ENCODE measurements at places on chromosomes 13 and 19. TPM values are rescaled to one million over a fixed set of nuclear protein-coding genes. Genes with fewer than 3 reads are reported as not detected.
A peak's percentile ranks its signal among the peaks of the same experiment; 100 is the strongest.

DNA sequence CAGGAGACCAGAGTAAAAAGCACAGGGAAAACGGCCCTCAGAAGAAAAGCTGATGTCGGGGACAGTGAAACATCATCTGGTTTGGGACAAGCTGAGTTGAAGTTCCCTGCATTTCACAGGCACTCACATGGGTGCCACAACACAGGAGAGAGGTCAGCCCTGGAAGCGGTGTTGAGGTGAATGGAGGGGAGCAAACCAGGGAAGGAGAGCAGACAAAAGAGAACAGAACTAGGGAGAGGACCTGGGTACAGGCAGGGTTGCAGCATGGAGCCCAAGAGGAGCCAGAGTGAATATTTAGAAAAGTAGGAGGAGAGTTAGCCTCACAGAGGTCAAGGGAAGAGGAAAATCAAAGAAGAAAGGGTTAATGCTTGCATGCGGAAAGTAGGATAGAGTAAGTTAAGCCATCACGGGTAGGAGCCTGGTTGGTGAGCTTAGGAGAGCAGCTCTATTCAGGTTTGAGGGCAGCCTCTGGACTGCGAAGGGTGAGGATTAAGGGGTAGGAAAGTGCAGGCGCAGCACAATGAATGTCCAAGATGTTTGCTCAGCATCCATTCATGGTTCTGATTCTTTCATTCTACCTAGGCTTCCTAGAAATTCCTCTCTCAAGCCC, 15.5 kb downstream of the FAM216B start:
- no peaks in the 10 kb centered on the region for H3K36me3 ChIP-seq
- H3K27me3 ChIP-seq = peaks cover 23% of the 10 kb centered on the region
- no peaks in the 10 kb centered on the region for H3K4me1 ChIP-seq
- no peak for DNase-seq

DNA sequence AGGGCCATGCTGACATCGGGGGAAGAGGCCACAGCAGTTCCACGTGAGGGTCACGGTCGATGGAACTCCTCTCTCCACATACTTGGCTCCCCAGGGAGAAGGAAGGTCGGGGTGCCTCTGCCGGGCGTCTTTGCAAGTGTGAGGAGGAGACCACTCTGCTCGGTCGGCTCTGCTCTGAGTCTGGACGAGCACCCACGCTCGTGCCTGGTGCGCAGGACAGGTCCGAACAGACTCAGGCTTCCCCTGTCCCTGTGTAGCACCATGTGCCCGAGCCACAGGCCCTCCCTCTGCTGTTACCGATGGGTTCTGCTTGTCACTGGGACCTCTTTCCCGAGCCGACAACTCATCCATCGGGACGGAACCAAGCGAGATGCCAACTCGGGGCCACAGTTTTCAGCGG, 35.1 kb downstream of the TMEM255B start:
- no peak overlapping the region for H3K27ac ChIP-seq
- no peak overlapping the region for H3K4me3 ChIP-seq
- H3K36me3 ChIP-seq = no peaks in the 10 kb centered on the region
- H3K4me1 ChIP-seq = no peaks in the 10 kb centered on the region

DNA sequence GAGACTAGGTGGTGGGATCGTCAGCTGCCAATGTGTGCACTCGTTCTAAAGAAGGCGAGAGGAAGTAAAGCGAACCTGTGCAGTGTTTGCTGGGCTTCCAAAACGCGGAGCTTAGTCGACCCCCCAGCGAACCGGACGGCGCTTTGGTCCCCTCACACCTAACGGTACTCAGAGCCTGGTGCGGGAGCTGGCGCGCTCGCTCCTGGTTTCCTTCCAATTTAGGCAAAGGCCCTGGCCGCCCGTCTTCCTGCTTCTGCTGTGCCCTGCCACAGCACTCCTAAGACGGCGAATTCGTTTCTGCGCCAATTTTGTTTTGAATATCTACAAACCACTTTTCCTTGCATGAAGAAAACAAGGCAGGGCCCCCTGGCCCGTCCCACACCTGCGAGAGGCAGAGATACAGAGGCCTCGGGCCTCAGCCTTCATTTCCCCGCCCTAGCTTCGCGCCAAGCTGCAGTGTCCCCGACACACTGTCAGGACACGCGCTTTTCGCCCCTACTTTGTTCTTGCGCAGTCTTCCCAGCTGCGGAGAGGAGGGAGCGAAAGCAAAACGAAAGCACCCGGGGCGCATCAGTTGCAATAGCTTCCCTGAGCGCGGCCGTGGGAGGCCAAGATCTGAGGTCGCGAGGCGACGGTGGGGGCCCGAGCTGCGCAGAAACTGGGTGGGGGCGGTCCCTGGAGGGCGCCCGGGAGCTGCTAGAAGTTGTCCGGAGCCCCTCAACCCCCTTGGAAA, 111.9 kb downstream of the KCNRG start:
- peaks cover 59% of the 10 kb centered on the region for H3K4me1 ChIP-seq
- DNase-seq = peak; percentile 86
- peaks cover 24% of the 10 kb centered on the region for H3K27me3 ChIP-seq
- H3K4me3 ChIP-seq = peak overlapping the region; percentile 84

DNA sequence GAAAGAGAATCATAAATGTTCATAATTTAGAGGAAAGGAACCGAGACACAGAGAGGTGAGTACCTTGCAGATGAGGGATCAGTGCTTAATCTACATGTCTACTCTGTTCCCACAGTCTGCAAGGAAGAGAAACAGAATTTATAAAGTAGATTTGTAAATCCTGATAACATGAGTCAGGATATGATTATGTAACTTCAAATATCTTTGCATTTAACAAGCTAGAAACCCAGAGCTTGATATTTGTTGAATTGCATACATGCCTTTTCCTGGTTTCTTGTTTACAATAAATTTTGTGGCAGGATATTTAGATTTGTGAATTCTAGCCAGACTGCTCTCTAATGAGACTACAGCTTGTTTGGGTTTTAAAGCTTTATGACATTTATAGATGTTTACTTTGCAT, 219.2 kb downstream of the ENOX1 start:
- peaks cover 21% of the 10 kb centered on the region for H3K27me3 ChIP-seq
- DNase-seq = no peak
- H3K4me3 ChIP-seq = no peak overlapping the region
- no peaks in the 10 kb centered on the region for H3K36me3 ChIP-seq
- H3K27ac ChIP-seq = no peak overlapping the region

GRCh38 chr19:13978351-13979243, 26.3 kb downstream of the DCAF15 start:
- H3K4me1 ChIP-seq = peaks cover 12% of the 10 kb centered on the region
- DNase-seq = no peak
- H3K36me3 ChIP-seq = peaks cover 17% of the 10 kb centered on the region
- H3K27ac ChIP-seq = no peak overlapping the region
- H3K27me3 ChIP-seq = no peaks in the 10 kb centered on the region

Gene ELANE
- total RNA-seq = not detected

- peak within 1 kb of the TSS; percentile 79 for H3K4me3 ChIP-seq
- DNase-seq = peak; percentile 63
- H3K4me1 ChIP-seq = peaks cover 3% of the 10 kb centered on the region
- H3K27ac ChIP-seq = no peak within 1 kb of the TSS
- peaks cover 8% of the 10 kb centered on the region for H3K36me3 ChIP-seq
Observed at GRCh38 chr19:44051650-44052402, at the start of gene ZNF223. TSS of gene ZNF223 (plus strand) at chr19:44052036. CDS start at chr19:44055177, 3,141 bp downstream.

Gene MARCHF2
- 7.9 TPM for total RNA-seq

- H3K36me3 ChIP-seq = peaks cover 33% of the 10 kb centered on the region
- H3K27me3 ChIP-seq = peaks cover 5% of the 10 kb centered on the region
- H3K4me3 ChIP-seq = peak overlapping the region; percentile 100
- H3K27ac ChIP-seq = peak overlapping the region; percentile 100
Observed at GRCh38 chr13:41061914-41062837, 867 bp downstream of the WBP4 start.

Gene SLC1A6
- total RNA-seq = not detected

GRCh38 chr13:36850790-36851438, 31.9 kb downstream of the RFXAP start:
- no peak overlapping the region for H3K4me3 ChIP-seq
- no peaks in the 10 kb centered on the region for H3K36me3 ChIP-seq
- no peak overlapping the region for H3K27ac ChIP-seq
- H3K4me1 ChIP-seq = no peaks in the 10 kb centered on the region

Gene PLIN5
- not detected for total RNA-seq

Gene PSG5
- not detected for total RNA-seq

- no peaks in the 10 kb centered on the region for H3K27me3 ChIP-seq
- H3K27ac ChIP-seq = peak overlapping the region; percentile 96
- peak overlapping the region; percentile 46 for H3K4me3 ChIP-seq
- peak; percentile 57 for DNase-seq
- H3K36me3 ChIP-seq = no peaks in the 10 kb centered on the region
- peaks cover 32% of the 10 kb centered on the region for H3K4me1 ChIP-seq
Observed at GRCh38 chr13:39095500-39095899, 57.2 kb downstream of the NHLRC3 start.

Gene CCL25
- total RNA-seq = not detected

GRCh38 chr13:83876546-83876945, 5.7 kb downstream of the SLITRK1 start:
- DNase-seq = no peak
- no peak overlapping the region for H3K27ac ChIP-seq
- no peaks in the 10 kb centered on the region for H3K36me3 ChIP-seq
- peaks cover 29% of the 10 kb centered on the region for H3K27me3 ChIP-seq
- peaks cover 9% of the 10 kb centered on the region for H3K4me1 ChIP-seq

- H3K4me3 ChIP-seq = no peak overlapping the region
- no peak for DNase-seq
- H3K27ac ChIP-seq = no peak overlapping the region
Observed at GRCh38 chr19:48897181-48897580, 1.4 kb downstream of the TULP2 start.

GRCh38 chr19:33860312-33861090, 63.8 kb downstream of the KCTD15 start:
- H3K4me3 ChIP-seq = no peak overlapping the region
- DNase-seq = no peak
- no peaks in the 10 kb centered on the region for H3K4me1 ChIP-seq
- H3K27me3 ChIP-seq = no peaks in the 10 kb centered on the region
- no peak overlapping the region for H3K27ac ChIP-seq

DNA sequence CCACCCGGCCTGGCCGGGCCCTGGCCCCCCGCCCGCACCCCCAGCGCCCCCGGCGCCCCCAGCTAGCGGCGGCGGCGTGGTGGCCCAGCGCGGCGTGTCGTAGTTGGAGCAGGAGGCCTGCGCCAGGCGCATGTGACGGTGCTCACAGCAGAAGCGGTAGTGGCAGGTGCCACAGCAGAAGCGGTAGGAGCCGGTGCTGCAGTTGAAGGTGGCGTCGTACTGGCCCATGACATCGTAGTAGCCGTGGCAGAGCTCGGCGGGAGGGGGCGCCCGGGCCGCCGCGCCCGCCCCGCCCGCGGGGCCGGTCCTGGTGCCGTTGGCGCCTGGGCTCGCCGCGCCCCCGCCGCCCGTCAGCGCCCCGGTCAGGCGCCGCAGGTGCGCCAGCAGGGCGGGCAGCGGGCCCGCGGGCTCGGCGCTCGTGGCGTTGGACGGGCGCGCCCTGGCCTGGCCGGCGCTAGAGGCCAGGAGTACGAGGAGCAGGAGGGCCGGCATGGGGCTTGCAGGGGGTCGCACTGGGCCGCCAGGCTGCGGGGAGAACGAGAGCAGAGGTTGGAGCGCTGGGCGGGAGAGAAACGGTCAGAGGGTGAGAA, 633 bp downstream of the SHISA7 start:
- H3K4me1 ChIP-seq = peaks cover 13% of the 10 kb centered on the region
- H3K27ac ChIP-seq = no peak overlapping the region
- DNase-seq = no peak
- peaks cover 2% of the 10 kb centered on the region for H3K36me3 ChIP-seq
- H3K4me3 ChIP-seq = no peak overlapping the region
- H3K27me3 ChIP-seq = peaks cover 59% of the 10 kb centered on the region

DNA sequence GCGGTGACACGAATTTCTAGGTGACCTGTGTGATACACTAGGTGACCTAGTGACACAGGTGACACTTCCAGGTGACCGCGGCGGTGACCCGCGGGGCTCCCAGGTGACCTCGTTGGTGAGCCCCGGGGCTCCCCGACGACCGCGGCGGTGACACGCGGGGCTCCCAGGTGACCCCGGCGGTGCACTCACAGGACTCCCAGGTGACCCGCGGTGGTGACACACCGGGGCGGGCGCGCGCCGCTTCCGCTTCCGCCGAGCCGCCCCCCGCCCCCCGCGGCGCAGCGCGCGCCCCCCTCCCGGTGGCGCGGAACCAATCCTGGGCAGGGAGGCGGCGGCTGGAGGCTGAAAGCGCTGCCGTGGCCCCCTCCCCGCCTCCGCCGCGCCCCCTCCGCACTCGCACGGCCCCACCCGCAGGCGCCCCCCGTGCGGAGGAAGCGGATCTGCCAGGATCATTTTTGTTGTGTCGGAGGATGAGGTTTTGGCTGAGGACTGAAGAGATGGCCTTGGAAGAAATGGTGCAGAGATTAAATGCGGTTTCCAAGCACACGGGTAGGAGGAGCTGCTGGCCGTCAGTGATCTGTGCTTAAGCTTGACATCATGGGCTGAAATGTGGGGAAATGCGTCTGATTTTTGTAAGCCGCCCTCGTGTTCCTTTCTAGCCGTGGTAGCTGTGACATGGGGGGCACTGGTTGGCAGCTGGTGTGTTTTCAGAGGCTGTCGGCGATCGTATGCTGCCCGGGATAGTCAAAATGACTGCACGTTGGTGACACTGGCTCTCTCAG, at the start of gene MCF2L:
TSS of gene MCF2L (plus strand) at position 305 of the 782 bp plus-strand sequence. CDS start at position 471, 166 bp downstream.
- peak within 1 kb of the TSS; percentile 78 for H3K4me3 ChIP-seq
- H3K4me1 ChIP-seq = peaks cover 6% of the 10 kb centered on the region
- H3K36me3 ChIP-seq = no peaks in the 10 kb centered on the region
- no peak within 1 kb of the TSS for H3K27ac ChIP-seq

DNA sequence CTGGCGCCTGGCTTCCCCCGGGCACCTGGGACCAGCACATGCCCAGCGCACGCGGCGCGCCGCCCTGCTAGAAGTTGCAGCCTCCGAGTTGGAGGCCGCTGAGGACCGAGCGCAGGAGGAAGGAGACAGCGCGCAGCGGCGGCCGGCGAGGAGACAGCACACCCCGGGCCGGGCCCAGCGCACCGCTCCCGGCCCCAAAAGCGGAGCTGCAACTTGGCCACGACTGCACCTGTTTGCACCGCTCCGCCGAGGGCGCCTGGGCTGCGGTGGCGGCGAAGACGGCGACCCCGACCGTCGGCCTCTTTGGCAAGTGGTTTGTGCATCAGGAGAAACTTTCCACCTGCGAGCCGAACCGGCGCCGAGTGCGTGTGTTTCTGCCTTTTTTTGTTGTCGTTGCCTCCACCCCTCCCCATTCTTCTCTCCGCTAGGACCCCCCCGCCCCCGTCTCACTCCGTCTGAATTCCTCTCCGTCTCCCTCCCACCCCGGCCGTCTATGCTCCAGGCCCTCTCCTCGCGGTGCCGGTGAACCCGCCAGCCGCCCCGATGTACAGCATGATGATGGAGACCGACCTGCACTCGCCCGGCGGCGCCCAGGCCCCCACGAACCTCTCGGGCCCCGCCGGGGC, at the start of gene SOX1:
TSS of gene SOX1 (plus strand) at position 34 of the 626 bp plus-strand sequence. CDS start at position 544, 510 bp downstream.
- no peak within 1 kb of the TSS for H3K4me3 ChIP-seq
- peaks cover 3% of the 10 kb centered on the region for H3K4me1 ChIP-seq
- DNase-seq = no peak
- peaks cover 15% of the 10 kb centered on the region for H3K36me3 ChIP-seq
- peaks cover 69% of the 10 kb centered on the region for H3K27me3 ChIP-seq

Measured in activated CD4-positive, alpha-beta T cell treated with anti-CD3 and anti-CD28 coated beads, Interleukin-2, amount 10 ng/mL, durations not matched to agents 24 days and 14 days (primary cell).